ENCODE measurements at places on chromosomes 2 and 18.

- H3K4me3 ChIP-seq = no peak overlapping the region
- no peaks in the 10 kb centered on the region for H3K27me3 ChIP-seq
- peaks cover 8% of the 10 kb centered on the region for H3K4me1 ChIP-seq
- H3K36me3 ChIP-seq = no peaks in the 10 kb centered on the region
Measured at GRCh38 chr2:121565389-121566250, 34.9 kb downstream of the RNU4ATAC start.

- H3K36me3 ChIP-seq = no peaks in the 10 kb centered on the region
- peaks cover 43% of the 10 kb centered on the region for H3K4me1 ChIP-seq
- no peak overlapping the region for H3K27ac ChIP-seq
- H3K27me3 ChIP-seq = peaks cover 2% of the 10 kb centered on the region
- H3K4me3 ChIP-seq = peak overlapping the region; percentile 78
Measured at GRCh38 chr2:27085062-27085672, 1.4 kb upstream of the KHK start.

DNA sequence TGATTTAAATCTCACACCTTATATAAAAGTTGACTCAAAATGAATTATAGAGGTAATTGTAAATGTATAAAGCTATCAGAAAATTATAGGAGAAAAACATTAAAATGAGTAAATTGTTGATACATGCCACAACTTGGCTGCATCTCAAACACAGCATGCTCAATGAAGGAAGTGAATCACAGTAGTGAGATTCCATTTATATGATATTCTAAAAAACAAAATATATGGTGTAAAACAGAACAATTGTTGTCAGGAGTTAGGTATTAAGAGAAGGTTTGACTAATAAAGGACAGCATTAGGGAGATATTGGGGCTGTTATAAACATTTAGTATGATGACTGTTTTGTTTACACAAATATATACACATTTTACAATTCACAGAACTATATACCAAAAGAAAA is 356.6 kb upstream of the CELF4 start:
- no peak overlapping the region for H3K27ac ChIP-seq
- H3K36me3 ChIP-seq = no peaks in the 10 kb centered on the region
- H3K4me1 ChIP-seq = no peaks in the 10 kb centered on the region
- H3K4me3 ChIP-seq = no peak overlapping the region

- no peak overlapping the region for H3K27ac ChIP-seq
- peak overlapping the region; percentile 87 for H3K4me3 ChIP-seq
- peaks cover 30% of the 10 kb centered on the region for H3K36me3 ChIP-seq
- H3K4me1 ChIP-seq = peaks cover 36% of the 10 kb centered on the region
- no peaks in the 10 kb centered on the region for H3K27me3 ChIP-seq
Measured at GRCh38 chr2:226796840-226797288, 2.8 kb downstream of the IRS1 start.

DNA sequence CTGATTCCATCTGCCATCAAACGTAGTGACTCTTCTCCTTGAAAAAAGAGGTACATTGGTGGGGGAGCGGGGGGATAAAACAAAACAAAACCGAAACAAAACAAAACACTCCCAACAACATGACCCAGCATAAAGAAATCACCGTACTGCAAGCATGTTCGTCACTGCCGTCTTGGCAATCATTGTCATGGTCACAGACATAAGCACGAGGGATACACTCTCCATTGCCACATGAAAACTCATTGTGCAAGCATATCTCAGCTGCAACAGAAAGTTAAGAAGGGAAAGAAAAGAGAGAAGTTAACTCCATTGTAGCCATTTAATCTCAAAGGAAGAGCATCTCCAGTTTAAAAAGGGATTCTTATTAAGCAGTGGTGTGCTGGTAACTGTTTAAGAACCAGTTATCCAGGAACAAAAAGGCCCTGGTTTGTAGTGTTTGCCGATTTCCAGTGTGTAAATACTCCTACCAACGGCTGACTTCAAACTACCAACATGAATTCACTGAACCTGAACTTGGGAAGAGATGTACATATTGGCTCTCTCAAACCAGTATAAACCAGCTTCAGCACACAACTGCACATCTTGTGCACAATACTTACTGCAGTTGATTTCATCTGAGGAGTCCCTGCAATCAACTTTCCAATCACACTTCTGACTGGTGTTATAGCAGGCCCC is 68.2 kb downstream of the LRP2 start:
- H3K27me3 ChIP-seq = no peaks in the 10 kb centered on the region
- DNase-seq = no peak
- H3K36me3 ChIP-seq = no peaks in the 10 kb centered on the region
- H3K4me1 ChIP-seq = no peaks in the 10 kb centered on the region
- H3K4me3 ChIP-seq = no peak overlapping the region
